Activated B cell treated with CpG ODN at 0.5 μM for 24 hours (primary cell): ENCODE measurements at places on chromosomes 16 and 17.

- peaks cover 18% of the 10 kb centered on the region for H3K27me3 ChIP-seq
- H3K27ac ChIP-seq = no peak overlapping the region
- H3K36me3 ChIP-seq = no peaks in the 10 kb centered on the region
- no peak overlapping the region for H3K4me3 ChIP-seq
Measured at GRCh38 chr16:71402007-71402406, 39.8 kb downstream of the TLE7 start.

DNA sequence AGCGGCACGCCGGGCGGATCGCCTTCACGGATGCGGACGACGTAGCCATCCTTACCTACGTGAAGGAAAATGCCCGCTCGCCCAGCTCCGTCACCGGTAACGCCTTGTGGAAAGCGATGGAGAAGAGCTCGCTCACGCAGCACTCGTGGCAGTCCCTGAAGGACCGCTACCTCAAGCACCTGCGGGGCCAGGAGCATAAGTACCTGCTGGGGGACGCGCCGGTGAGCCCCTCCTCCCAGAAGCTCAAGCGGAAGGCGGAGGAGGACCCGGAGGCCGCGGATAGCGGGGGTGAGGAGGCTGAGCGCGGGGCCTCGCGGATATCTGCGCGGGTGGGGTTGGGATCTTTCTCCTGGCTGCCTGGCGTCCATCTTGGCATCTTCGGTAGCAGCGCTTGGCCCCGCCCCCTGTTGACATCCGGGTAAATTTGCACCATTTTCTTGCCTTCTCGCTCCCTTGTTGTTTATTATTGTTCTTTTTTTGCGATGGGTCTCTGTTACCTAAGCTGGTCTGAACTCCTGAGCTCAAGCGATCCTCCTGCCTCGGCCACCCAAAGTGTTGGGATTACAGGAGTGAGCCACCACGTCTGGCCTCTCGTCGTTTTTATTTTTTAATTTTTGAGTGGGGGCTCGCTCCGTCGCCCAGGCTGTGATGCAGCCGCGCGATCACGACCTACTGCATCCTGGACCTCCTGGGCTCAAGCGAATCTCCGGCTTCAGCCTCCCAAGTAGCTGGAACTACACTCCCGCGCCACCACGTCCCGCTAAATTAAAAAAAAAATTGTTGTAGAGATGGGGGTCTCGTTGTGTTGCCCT lies 898 bp downstream of the TERF2IP start:
- H3K4me3 ChIP-seq = peak overlapping the region; percentile 100
- peaks cover 73% of the 10 kb centered on the region for H3K4me1 ChIP-seq
- H3K27ac ChIP-seq = peak overlapping the region; percentile 98
- no peaks in the 10 kb centered on the region for H3K27me3 ChIP-seq
- DNase-seq = peak; percentile 71
- H3K36me3 ChIP-seq = peaks cover 51% of the 10 kb centered on the region

- peak overlapping the region; percentile 26 for H3K4me3 ChIP-seq
- H3K27me3 ChIP-seq = peaks cover 2% of the 10 kb centered on the region
- no peak overlapping the region for H3K27ac ChIP-seq
- no peak for DNase-seq
- H3K36me3 ChIP-seq = no peaks in the 10 kb centered on the region
Measured at GRCh38 chr16:58814348-58814801, 80.3 kb upstream of the GOT2 start.

DNA sequence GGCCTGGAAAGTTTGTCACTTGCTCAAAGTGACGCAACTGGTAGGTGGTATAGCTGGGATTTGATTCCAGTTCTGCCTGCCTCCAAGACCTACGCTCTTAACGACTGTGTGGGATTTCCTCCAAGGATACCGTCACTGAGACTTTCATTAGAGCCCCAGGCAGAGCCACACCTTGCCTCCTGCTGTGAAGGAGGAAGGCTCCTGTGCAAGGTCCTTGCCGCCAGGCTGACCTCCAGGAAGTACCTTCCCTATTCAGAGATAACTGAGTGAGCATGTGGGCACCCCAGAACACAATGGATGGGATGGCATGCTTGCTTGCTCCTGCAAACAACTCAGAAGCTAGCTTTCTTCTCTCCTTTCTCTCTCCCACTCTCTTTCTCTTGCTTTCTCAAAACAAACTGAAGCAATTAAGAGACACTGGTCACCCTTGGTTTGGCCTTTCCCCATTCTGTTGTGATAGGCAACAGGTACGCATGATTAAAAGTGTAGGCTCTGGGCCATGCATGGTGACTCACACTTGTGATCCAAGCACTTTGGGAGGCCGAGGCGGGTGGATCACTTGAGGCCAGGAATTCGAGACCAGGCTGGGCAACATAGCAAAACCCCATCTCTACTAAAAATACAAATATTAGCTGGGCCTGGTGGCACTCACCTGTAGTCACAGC lies 30.7 kb downstream of the CACNG3 start:
- H3K4me3 ChIP-seq = no peak overlapping the region
- DNase-seq = no peak
- H3K27me3 ChIP-seq = peaks cover 27% of the 10 kb centered on the region
- no peaks in the 10 kb centered on the region for H3K36me3 ChIP-seq

- peak within 1 kb of the TSS; percentile 88 for H3K27ac ChIP-seq
- no peaks in the 10 kb centered on the region for H3K27me3 ChIP-seq
- H3K4me1 ChIP-seq = peaks cover 49% of the 10 kb centered on the region
- H3K36me3 ChIP-seq = no peaks in the 10 kb centered on the region
- peak within 1 kb of the TSS; percentile 85 for H3K4me3 ChIP-seq
Measured at GRCh38 chr17:74736513-74737298, at the start of gene RAB37. TSS of gene RAB37 (plus strand) at chr17:74737256. CDS start at chr17:74737273, 17 bp downstream.

DNA sequence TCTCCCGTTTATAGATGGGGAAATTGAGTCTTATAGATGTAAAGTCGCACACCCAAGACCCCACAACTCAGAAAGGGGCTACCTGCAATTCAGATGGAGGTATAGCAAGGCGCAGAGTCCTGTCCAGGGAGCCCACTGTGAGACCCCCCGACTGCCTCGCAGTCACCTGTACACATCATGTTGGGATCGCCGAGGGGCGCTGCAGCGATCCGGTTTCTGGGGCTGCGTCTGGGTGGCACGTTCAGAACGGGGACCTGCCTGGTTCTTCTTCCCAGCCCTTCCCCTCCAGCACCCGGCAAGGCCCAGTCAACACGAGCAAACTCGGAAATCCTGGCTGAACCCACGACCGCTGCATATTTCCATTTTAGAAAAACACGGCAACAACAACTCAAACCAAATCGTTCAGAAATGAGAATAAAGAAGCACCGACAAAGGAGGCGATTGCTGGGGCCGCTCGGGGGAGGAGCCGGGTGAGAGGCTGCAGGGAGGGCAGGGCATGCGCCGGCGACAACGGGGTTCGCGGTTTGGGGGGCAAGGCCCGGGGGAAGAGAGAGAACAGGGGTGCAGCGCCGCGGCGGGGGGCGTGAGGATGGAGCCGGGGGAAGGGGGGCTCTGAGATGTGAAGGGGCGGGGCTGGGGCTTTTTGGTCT lies 643 bp downstream of the HSDL1 start:
- peak overlapping the region; percentile 77 for H3K27ac ChIP-seq
- H3K36me3 ChIP-seq = peaks cover 4% of the 10 kb centered on the region
- H3K4me1 ChIP-seq = peaks cover 12% of the 10 kb centered on the region
- peak; percentile 35 for DNase-seq
- peak overlapping the region; percentile 93 for H3K4me3 ChIP-seq

- H3K4me1 ChIP-seq = no peaks in the 10 kb centered on the region
- peaks cover 5% of the 10 kb centered on the region for H3K27me3 ChIP-seq
- H3K36me3 ChIP-seq = no peaks in the 10 kb centered on the region
- no peak for DNase-seq
Measured at GRCh38 chr16:87041286-87041685, 275.9 kb downstream of the C16orf95 start.

GRCh38 chr16:88541831-88542616 lies 28.2 kb upstream of the ZC3H18 start:
- H3K4me1 ChIP-seq = no peaks in the 10 kb centered on the region
- H3K4me3 ChIP-seq = no peak overlapping the region
- H3K27me3 ChIP-seq = peaks cover 17% of the 10 kb centered on the region
- DNase-seq = no peak

DNA sequence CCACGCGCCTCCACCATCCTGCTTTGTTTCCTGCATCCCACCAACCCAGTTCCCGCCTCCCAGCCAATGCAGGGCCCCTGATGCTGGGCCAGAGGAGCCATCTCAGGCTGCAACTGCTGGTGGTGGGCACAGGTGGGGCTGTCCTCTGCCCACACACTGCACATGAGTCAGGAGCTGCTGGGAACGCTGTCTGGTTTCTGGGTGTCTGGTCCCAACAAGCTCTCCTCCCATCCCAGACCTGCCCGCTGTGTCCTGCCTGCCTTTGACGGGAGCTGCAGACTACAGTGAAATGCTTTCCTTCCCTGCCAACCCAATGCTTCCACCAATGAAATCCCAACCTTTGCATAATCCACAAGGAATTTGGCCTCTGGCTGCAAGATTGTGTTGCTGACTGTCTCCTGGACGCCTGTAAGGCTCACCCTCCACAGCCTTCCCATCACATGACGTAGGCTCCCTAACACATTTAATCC lies 98.9 kb downstream of the N4BP1 start:
- DNase-seq = no peak
- no peaks in the 10 kb centered on the region for H3K36me3 ChIP-seq
- no peaks in the 10 kb centered on the region for H3K27me3 ChIP-seq
- H3K27ac ChIP-seq = no peak overlapping the region
- no peaks in the 10 kb centered on the region for H3K4me1 ChIP-seq

GRCh38 chr16:69823831-69824563 lies 61.9 kb downstream of the WWP2 start:
- peak overlapping the region; percentile 71 for H3K27ac ChIP-seq
- H3K36me3 ChIP-seq = peaks cover 38% of the 10 kb centered on the region
- H3K4me3 ChIP-seq = peak overlapping the region; percentile 79
- peaks cover 18% of the 10 kb centered on the region for H3K4me1 ChIP-seq

DNA sequence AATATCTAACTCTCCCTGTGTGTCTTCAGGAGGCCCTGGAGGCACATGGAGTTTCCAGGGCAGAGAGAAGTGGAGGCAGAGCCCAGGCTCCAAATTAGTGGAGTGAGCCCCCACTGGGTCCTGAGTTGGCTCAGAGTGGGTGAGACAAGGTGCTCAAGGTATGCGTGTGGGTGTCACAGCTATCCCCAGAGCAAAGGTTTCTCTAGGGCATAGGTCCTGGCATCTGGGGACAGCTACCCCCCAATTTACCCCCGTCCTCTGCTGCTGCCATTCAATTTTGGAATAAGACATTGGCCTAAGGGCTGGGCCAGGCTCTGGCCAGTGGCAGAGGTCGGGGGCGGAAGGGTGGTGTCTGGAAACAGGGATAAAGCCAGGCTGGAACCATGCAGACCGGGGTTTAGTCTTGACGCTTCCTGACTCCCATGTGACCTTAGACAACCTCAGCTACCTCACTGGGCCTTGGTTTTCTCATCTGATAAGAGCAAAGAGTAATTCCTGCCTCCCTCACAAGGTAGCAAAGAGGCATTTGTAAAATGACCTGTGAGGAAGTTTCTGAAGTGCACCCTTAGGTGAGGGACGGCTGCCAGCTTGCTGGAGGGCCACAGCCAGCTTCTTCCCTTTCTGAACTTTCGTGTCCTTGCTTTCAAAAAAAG lies 78.2 kb upstream of the TMEM97 start:
- H3K4me3 ChIP-seq = no peak overlapping the region
- H3K36me3 ChIP-seq = no peaks in the 10 kb centered on the region
- H3K27ac ChIP-seq = no peak overlapping the region
- DNase-seq = no peak
- peaks cover 10% of the 10 kb centered on the region for H3K27me3 ChIP-seq
- no peaks in the 10 kb centered on the region for H3K4me1 ChIP-seq

DNA sequence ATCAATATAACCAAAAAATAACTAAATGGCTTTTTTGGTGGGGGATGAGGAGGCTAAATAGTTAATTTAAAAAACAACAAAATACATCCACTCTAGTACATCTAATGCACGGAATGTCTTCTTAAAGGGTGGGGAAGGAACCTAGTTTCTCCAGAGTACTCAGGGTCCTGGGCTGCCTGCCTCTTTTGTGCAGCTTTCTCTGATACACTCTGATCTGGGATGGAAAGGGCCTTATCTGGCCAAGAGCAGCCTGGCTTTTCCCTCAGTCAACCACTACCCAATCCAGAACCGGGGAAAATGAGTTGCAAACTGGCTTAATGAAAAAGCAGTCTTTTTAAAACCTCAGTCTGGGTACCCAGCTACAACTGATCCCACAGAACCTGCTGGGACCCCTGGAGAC lies 42.9 kb downstream of the DCUN1D3 start:
- no peak for DNase-seq
- H3K27ac ChIP-seq = no peak overlapping the region
- H3K4me1 ChIP-seq = no peaks in the 10 kb centered on the region
- peaks cover 38% of the 10 kb centered on the region for H3K36me3 ChIP-seq
- H3K4me3 ChIP-seq = no peak overlapping the region

- H3K4me3 ChIP-seq = no peak overlapping the region
- H3K27ac ChIP-seq = no peak overlapping the region
- no peaks in the 10 kb centered on the region for H3K36me3 ChIP-seq
- H3K4me1 ChIP-seq = no peaks in the 10 kb centered on the region
Measured at GRCh38 chr17:11330826-11331225, 89.8 kb downstream of the SHISA6 start.

DNA sequence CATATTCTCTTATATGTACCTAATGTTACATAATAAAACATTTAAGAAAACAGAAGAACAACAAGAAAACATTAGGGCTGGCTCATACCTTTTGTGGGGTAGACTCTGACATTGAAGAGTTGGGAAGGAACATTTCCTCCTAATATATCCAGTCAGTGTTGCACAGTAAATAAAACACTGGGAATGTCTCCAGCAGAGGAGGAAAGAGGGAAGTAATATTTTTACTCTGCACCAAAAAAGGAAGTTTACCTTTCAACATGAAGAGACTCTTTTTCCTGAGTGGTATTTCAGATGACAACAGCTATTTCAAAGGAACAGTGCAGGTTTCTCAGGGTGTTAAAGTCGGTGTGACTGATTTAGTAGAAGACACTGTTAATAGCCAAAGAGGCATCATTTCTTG lies 31.9 kb downstream of the EPN2 start:
- no peaks in the 10 kb centered on the region for H3K27me3 ChIP-seq
- no peak for DNase-seq
- peaks cover 42% of the 10 kb centered on the region for H3K4me1 ChIP-seq
- H3K27ac ChIP-seq = no peak overlapping the region

- H3K27ac ChIP-seq = no peak overlapping the region
- H3K36me3 ChIP-seq = no peaks in the 10 kb centered on the region
- no peak for DNase-seq
- no peaks in the 10 kb centered on the region for H3K4me1 ChIP-seq
- no peak overlapping the region for H3K4me3 ChIP-seq
- no peaks in the 10 kb centered on the region for H3K27me3 ChIP-seq
Measured at GRCh38 chr17:65799869-65800268, 238.4 kb upstream of the AXIN2 start.
